ENCODE measurements at places on chromosomes 4 and X.

- DNase-seq: no peak
These were observed 575.4 kb downstream of the SPRY1 start for GRCh38 chr4:123972031-123972430.

DNA sequence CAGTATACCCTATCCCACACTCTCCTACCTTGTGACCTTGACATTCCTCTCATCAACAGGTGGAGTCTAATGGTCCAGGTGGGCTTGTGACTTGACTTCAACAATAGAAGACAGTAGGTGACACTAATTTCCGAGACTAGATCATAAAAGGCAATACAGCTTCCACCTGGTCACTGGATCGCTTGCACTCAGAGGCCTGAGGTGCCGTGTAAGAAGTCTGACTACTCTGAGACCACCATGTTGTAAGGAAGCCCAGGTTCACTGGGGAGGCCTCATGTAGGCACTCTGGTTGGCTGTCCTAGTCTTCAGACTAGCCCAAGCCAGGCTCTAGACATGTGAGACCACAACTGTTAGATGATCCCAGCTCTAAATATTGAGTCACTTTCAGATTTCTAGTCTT is 370.4 kb downstream of the MID1IP1 start:
- no peak for DNase-seq

- no peak for DNase-seq
These were observed 64.8 kb downstream of the AFAP1 start for GRCh38 chr4:7874838-7875237.

- no peak for DNase-seq
These were observed 23.1 kb downstream of the CENPC start for GRCh38 chr4:67522230-67522629.

GRCh38 chrX:133495464-133496391 is 80.4 kb upstream of the GPC4 start:
- DNase-seq: peak; percentile 1

- DNase-seq: no peak
These were observed 7.5 kb downstream of the ASB5 start for GRCh38 chr4:176261481-176261880.

DNA sequence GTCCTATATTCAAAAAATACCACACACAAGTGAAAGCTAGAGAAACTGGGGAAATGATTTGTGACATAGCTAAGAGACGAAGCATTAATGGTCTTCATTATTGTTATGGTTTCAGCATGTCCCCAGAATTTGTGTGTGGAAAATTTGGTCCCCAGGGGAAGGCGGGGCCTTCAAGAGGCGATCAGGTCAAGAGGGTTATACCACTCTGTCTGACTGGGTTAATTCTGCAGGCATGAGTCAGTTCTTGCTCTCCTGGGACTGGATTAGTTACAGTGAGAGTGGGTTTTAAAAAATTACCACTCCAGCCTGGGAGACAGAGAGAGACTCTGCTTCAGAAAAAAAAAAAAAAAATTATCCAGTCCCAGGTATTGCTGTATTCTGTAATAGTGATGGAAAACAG is 2.1 kb upstream of the MTNR1A start:
- DNase-seq: no peak

- no peak for DNase-seq
These were observed 269.0 kb upstream of the PABPC4L start for GRCh38 chr4:134470544-134470943.

- DNase-seq: no peak
These were observed 803.6 kb upstream of the ADGRL3 start for GRCh38 chr4:60396341-60397049.

GRCh38 chrX:134461437-134461836 is 1.5 kb downstream of the HPRT1 start:
- no peak for DNase-seq

- no peak for DNase-seq
These were observed 15.7 kb downstream of the ADGRA3 start for GRCh38 chr4:22500128-22500611.

DNA sequence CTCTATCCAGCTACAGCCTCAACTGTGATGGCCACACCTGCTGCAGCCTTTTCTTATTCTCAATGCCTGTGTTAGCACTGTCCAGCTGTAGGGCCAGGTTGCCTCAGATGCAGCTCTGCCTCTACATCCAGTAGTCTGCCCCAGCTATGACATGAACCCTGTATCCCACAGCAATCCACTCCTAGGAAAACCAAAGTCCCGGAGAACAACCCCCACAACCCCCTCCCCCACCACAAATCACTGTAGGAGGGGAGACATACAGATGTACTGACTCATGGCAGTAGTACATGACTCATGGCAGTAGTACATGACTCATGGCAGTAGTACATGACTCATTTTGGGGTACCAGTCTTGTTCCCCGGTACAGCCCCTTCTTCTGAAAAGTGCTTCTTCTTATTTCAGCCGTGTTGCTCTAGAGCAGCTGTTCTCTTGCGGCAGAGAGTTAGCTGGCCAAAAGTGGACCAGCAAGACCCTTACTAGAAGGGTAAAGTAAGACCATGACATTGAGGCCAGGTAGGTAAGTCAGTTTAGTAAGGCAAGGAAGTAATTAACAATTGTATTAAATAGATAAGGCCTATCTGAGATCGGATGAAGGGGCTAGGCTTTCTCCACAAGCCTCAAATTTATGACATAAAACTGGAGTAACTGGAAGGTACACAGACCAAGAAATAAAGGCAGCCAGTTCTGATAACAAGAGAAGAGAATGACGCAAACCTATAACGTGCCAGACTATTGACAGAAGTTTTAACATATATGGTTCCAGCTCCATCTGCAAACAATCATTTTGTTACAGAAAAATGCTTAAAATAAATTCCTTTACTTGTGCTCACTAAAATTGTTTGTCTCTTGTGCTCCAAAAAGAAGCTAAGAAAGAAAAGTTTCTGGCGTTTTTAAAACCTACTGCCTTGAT is 221.4 kb downstream of the TACR3 start:
- DNase-seq: no peak

GRCh38 chrX:24696294-24696693 is 2.6 kb downstream of the POLA1 start:
- DNase-seq: no peak

- DNase-seq: no peak
These were observed 67.9 kb upstream of the AFAP1 start for GRCh38 chr4:8007581-8007980.

DNA sequence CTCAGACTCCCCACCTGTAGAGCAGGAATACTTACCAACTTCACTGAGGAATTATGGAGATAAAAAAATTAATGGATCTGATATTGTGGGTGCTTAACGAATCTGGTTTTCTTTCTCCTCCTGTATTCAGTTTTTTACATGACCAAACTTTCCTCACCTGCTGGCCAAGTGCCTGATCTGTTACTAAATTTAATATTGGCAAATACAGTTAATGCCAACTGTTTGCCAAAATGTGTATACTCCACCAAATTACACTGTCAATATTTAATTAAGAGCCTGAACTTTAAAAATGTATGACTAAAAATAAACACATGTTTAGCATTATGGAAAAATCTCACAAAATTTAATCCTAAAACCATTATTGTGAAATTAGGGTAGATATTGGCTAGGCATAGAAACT is 3.3 kb downstream of the PGRMC2 start:
- no peak for DNase-seq

DNA sequence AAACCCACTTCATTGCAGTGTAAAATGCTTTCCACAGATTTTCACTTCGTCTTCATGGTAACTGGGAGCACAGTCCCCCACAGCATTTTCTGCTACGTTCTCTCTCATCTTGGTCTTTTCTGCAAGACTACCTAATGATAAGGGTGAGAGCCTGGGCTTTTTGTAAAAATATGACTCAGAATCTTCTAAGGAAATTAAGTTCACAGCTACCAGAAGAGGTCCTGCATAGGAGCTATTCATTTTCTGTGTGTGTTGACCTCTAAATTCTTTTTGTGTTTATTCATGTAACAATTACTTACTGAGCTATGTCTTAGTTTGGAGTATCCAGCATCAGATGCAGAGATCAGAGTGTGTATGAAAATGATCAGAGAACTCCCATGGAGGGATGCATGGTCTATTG is 192.2 kb downstream of the CPEB2 start:
- DNase-seq: no peak

DNA sequence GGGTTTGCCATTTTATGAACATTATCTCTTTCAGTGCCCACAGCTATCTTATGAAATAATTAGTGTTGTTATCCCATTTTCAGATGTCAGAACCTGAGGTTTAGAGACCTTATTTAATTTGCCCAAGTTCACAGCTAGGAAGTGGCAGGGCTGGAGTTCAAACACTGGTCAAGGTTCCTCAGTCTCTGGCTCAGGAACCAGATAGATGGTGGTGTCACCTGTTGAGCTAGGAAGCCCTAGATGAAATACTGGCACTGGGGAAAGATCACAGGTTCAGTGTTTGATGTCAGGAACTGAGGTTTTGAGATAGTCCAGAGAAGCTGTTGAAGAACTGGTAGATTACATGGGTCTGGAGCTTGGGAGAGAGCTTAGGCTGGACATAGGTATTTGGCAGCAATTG is 85.4 kb downstream of the REPS2 start:
- DNase-seq: no peak

- DNase-seq: no peak
These were observed 18.9 kb downstream of the PRDM8 start for GRCh38 chr4:80216100-80216761.

- peak; percentile 46 for DNase-seq
These were observed 345.1 kb upstream of the TACR3 start for GRCh38 chr4:104064646-104065577.

DNA sequence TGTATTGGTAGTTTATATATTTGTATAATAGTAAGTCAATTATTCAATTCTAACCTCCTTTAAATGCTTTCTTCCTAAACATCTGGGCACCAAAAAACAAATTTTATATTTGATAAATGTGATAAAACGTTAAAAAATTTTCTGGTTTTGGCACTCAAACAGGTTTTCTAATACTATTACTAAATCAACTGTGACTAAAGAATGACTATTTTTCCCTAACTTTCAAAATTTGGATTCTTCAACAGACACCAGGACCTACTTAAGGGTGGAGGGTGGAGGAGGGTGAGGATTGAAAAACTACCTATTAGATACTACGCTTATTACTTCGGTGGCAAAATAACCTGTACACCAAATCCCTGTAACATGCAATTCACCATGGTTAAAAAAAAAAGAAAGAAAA is 555.5 kb downstream of the IL15 start:
- DNase-seq: no peak

GRCh38 chr4:140748171-140748570 is 8.0 kb downstream of the TBC1D9 start:
- DNase-seq: no peak

- no peak for DNase-seq
These were observed 9.0 kb upstream of the SLC25A14 start for GRCh38 chrX:130330706-130331105.

DNA sequence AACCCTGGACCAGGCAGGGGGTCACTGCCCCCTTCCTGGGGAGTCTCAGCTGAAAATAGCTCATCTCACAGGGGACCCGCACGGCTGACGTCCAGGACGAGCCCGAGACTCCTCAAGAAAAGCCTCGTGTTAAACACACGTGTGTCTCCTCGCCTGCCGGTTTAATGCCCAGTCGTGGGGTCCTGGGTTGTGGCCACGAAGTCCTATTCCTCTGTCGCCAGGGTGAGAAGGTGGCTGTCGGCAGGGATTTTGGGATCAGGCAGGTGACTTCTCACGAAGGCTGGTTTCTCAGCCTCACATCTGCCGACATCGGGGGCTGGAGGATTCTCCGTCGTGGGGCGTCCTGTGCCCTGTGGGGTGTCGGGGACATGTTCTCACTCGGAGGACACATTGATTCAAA is 44.3 kb upstream of the PPP2R3B start:
- no peak for DNase-seq

- no peak for DNase-seq
These were observed 930.3 kb downstream of the STIM2 start for GRCh38 chr4:27790911-27791310.

- DNase-seq: no peak
These were observed 22.0 kb upstream of the PPARGC1A start for GRCh38 chr4:23911675-23912455.

DNA sequence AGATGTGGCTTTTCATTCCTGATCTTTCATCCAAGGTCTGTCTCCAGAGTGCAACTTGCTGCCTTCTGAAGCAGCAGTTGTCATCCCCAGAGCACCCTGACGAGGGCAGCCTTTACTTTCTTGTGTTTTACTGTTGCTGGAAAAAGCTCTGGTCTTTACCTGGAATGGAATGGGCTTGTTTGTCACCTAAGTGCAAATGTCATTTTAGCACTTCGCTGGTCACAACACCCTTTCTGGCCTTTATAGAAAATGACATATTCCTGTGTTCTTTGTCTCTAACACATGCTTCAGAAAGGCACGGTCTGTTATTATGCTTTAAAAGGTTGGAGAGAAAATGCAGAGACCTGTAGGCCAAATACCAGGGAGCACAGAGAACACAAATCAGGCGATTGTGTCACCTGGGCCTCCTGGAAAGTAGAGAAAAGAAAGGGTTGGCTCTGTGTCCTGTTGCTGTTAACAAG is 332.7 kb upstream of the IGFBP7 start:
- DNase-seq: peak; percentile 37

DNA sequence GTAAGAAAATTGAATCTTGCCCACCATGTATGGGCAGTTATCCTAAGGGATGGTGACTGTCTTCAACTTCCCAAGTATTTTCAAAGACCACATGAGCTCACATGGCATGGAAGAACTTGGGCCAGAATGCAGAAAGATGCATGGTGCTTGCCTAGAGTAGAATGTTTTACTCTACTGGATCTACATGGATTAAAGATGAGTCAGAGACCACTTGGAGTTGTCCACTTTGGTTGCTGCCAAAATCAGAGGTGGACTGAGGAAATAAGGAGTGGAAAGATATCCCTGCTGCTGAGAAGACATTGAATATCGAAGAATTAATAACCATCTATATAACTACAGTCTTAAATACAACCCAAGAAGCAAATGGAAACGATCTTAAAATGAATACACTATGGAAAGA is 498.1 kb downstream of the NLGN4X start:
- DNase-seq: no peak

DNA sequence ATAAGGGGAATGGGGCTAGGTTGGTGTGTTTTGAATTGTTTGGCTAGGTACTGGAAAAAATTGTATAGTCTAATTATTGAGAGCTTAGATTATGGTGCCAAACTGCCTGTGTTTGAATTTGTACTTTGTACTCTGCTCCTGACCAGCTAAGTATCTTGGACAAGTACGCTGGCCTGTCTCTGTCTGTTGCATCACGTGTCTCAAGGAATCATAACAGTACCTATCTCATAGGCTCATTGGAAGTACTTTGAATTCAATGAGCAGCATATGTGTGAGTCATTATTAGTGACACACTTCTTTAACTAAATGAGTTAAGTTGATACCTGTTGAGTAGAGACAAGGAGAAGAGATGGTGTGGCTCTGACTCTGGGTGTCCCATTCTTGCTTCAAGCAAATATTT is 69.5 kb upstream of the MND1 start:
- DNase-seq: no peak

DNA sequence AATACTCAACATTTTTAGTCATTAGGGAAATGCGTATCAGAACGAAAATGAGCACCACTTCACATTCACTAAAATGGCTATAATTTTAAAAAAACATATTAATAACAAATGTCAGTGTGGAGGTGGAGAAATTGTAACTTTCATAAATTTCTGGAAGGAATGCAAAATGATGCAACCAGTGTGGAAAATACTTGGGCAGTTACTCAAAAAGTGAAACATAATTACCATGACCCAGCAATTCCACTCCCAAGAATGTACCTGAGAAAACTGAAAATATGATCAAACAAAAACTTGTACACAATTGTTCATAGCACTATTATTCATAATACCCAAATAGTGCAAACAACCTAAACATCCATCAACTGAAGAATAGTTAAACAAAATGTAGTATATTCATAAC is 76.1 kb upstream of the FAM241A start:
- DNase-seq: no peak

All from hypothalamus (tissue), 51 donors.